ENCODE measurements at places on chromosomes 6 and 20. TPM values are rescaled to one million over a fixed set of nuclear protein-coding genes. Genes with fewer than 3 reads are reported as not detected.

DNA sequence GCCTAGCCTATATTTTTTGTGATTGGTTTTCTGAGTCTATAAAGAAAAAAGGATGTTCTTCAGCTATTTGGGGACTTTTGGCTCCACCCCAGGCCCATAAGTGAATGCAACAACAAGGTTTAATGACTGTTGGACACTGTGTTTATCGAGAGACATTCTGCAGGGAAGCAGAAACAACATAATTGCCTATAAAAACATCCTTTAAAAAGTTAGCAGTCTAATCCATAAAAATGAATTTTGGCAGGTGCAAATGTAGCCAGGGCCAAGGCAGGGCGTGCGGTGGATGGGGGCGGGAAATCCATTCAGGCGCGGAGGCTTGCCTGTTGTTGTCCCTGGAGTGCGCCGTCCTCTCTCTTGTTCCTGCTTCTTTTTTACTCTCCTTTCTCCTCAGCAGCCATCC, 99.3 kb downstream of the PAX1 start:
- no peaks in the 10 kb centered on the region for H3K4me1 ChIP-seq
- DNase-seq: no peak
- no peaks in the 10 kb centered on the region for H3K36me3 ChIP-seq
- H3K27ac ChIP-seq: no peak overlapping the region
- H3K27me3 ChIP-seq: no peaks in the 10 kb centered on the region

DNA sequence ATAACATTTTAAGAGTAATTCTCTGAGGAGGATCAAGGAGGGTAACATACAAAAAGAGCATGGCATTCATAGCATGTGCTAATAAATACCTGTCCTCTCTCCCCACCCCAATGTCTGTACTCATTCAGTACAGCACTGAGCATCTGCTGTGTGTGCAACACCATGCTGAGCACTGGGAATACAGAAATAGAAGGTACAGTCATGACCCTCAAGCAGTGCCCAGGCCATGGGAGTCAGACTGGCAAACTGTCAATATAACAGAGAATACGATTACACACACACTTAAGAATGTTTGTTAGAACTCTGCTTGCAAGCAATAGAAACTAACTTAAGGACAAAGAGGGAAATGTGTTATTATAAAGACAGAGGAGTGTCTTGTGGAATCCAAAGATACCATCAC, 24.7 kb upstream of the ZFAND3 start:
- H3K27me3 ChIP-seq: no peaks in the 10 kb centered on the region
- H3K36me3 ChIP-seq: no peaks in the 10 kb centered on the region
- H3K4me3 ChIP-seq: no peak overlapping the region

DNA sequence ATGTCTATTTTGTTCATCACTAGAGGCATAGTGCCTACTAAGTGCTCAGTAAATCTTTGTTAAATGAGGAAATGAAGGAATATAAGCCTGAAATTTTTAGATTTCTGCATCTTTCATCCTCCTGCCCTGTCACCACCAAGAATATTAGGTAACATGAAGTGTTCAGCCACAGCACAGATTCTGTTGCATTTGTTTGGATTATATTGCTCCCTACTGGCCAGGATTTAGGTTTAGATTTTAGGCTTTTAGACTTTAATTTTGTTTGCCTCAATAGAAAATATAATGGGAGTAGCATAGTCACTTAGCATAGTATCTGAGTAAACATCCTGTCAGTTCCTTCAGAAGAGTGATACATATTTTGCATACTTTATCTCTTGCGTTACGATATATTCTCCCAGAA, 14.2 kb downstream of the FARS2 start:
- H3K27ac ChIP-seq: no peak overlapping the region
- H3K36me3 ChIP-seq: peaks cover 3% of the 10 kb centered on the region

ULBP3 gene
- total RNA-seq: 0.69 TPM

DUSP22 gene
- total RNA-seq: 133 TPM

SIRPG gene
- not detected for total RNA-seq

All from B cell (primary cell).